ENCODE measurements at places on chromosomes 4 and X.

DNA sequence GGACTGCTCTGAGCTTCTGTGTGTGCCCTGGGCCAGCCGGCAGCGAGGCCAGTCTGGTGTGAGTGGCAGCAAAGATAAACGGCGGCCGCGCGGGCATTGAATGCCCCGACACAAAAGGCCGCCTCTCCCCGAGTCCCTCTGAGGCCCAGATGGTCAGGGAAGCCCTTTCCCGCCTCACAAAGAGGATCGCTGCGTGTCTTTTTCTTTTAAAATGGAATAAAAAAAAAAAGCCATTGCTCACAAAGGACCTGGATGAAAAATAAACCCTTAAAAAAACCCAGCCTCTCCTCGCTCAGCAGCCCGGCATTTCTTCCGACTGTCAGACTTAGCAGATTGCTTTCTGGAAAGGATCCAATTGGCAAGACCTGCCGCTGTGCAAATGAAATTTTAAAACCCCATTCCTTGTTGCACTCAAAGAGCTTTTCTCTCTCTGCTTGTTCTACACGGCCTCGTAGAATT lies 578.7 kb downstream of the BCOR start:
- DNase-seq, result peak; percentile 38

DNA sequence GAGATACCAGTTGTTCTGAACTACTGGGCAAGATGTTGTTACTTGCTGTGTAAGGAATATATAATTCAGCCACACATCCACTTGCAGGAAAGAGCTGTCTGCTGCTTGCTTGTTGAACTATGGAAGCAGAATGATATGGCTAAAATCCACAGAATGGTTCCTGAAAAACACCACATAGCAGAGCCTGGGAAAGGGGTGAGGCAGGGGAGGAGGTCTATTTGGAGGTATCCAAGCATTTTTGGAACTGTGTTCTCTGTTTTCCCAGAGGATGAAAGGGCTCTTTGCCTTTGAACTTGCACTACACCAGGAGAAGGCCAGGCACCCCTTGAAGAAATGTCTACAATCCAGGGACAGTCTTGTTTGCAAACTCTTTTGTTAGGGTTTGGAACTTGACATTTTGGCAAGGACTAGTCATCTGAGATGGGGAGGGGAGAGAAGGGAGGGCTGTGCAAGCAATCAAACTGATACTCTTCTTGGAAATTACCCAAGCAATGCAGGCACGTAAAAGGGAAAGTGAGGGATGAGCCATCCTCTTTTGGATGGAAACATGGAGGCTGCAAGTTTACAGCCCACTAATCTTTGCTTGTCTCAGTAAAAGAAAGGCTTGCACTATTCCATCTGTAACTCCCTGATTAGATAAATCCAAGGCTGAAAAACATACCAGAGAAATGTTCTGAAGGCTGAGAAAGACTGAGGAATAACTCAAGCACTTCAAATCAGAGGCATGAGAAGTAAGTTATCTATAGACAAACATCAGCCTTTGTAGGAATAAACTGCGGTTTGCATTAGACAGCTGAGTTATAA lies 141.0 kb downstream of the TSPAN5 start:
- DNase-seq, result no peak

DNA sequence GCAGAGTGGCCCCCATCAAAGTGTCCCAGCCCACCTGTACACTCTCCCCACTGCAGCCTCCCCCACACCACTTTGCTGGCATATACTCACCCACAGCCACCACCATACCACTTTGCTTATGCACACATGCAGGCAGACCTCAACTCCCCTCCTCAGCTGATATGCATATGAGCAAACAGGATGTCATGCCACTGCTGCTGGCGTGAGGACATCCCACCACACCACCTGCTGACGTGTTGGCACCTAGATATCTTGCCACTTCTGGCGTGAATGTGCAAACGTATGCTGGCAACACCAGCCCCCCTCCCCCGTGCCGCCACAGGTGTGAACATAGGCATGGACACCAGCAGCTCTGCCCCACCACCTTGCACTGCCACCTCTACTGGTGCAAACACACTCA lies 22.4 kb upstream of the MAGEA8 start:
- DNase-seq, result no peak

- no peak for DNase-seq
Observed at GRCh38 chr4:108425988-108426387, 194.4 kb upstream of the RPL34 start.

DNA sequence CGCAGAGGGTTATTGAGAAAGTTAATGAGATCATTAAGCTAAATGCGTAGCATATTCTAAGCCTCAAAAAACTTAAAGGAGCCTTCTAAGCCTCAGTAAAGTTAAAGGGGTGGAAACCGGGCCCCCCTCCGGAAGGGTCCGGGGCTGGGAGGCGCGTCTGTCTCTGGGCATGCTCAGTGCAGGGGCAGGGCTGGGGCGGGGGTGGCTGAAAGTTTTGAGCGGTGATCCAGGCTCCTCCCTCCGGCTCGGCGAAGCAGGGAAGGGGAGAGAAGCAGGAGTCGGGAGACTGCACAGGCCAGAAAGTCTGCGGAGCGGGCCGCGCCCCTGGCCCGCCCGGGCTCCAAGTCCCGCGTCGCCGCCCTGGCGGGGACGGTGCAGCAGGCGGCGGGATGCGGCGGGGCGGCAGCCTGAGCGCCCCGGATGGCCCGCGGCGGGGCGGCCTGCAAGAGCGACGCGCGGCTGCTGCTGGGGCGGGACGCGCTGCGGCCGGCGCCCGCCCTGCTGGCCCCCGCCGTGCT lies at the start of gene EVC:
Gene EVC, plus strand, starts transcription at position 241 of the 518 bp plus-strand sequence. Its CDS starts 180 bp downstream, at position 421.
- peak; percentile 79 for DNase-seq

- peak; percentile 57 for DNase-seq
Observed at GRCh38 chr4:173025131-173025530, 143.5 kb upstream of the GALNT7 start.

GRCh38 chrX:38273453-38273852 lies 52.8 kb upstream of the SRPX start:
- DNase-seq, result no peak

DNA sequence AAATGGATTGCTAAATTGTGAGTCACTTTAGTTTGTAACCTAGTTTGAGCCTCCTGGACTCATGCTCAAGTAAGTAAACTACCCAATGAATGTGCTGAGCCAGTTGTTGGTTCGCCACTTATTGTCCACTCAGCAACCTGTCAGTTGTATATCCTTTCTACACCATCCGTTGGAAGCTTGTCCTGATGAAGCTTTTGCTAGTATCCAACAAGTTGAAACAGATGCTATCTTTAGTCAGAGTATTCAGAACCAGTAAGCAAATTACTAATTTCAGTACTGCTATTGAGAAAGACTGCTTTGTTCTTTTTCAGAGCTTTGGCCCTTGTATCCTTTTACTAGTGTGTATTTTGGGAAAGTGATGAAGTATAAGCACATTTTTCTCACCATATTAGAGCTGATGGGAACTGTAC lies 4.3 kb upstream of the NAA15 start:
- DNase-seq, result no peak

DNA sequence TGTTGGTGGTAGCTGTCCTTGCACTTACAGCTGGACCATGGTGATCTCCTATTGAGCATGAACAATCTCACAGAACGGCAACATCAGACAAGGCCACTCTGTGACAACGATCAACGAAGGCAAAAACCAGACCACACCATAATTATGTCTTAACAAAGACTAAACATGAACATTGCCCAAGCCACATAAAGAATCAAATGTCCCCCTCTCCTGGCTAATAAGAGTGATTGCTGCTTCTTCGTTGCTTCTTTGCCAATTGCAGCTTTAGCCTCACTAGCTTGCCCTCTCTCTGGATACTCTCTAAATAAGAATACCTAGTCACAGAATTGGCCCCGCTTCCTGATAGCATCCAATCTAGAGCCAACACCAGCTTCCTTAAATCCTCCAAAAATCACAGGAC lies 41.5 kb upstream of the PGRMC1 start:
- DNase-seq, result no peak
